ENCODE measurements at places on chromosomes 5 and 9. TPM values are rescaled to one million over a fixed set of nuclear protein-coding genes. Genes with fewer than 3 reads are reported as not detected.

Gene SLCO6A1
- not detected for total RNA-seq

Gene PTPRD
- 78.9 TPM for total RNA-seq

DNA sequence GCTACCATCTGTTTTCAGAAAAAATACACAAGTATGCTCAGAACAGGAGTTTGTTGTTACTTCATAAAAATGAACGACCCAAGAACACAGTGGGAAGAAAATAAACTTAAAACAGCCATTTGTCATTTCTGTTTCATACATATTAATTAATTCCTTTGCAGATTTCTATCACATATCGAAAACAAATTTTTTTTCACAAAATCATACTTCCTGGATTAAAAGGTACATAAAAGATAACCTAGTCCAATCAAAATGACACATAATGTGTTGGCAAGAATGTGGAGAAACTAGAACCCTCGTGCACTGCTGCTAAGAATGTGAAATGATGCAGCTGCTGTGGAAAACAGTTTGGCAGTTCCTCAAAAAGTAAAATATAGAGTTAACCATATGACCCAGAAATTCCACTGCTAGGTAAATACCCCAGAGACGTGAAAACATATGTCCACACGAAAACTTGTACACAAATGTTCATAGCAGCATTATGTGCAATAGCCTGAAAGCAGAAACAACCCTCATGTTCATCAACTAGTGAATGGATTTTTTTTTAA lies 46.0 kb downstream of the MYO10 start:
- no peak for DNase-seq

DNA sequence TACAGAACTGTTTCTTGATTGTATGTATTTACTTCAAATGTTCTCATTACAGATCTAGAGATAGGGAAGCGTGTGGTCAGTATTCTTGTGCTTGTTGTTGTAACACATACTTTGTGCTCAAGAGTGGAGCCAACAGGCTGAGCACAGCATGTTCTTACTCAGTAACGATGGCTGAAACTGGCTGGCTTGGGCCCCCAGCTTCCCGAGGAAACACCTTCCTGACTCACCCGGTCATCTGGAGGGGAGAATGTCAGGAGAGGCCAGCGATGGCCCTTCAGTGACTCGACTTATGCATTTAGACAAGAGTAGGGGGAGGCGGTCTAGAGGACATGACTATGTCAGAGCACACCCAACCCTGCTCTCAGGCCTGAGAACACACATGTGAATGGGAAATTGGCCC lies 25.6 kb downstream of the ZNF474 start:
- no peak for DNase-seq

DNA sequence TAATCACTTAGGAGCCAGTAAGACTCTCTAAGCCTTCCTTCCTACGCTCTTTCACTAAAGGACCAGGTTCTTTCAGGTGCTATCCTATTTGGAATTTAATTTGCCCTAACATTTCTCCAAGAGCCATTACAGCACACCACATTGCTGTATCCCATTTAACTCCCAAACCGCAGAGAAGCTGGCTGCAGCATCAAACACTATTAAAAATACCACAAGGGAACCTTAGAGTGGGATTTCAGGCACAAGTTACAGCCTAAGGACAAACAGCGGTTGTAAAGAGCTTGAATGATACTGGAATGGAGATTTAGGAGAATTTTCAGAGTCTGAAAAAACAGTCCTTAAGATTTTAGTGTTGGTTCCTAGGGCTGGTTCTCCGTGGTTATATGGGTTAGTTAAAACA lies 566.4 kb downstream of the RAB3C start:
- no peak for DNase-seq

Gene SLC45A2
- 0.22 TPM for total RNA-seq

DNA sequence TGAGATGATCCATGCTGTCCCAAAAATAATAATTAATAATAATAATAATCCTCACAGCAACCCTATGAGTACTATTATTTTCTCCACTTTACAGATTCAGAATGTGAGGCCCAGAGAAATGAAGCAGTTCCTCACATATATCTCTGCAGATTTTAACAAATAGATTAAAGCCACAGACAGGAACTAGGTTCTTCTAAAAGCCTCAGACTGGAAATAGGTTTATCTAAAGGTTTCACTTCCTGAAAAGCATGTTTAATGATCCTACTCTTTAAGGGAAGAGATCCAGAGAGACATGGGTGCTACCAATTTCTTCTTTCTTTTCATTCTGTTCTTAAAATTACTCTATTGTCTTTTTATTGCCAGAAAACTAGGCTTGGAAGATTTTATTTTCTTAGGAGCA lies 1079.4 kb upstream of the COX7C start:
- DNase-seq: no peak

- no peak for DNase-seq
Measured at GRCh38 chr5:14842117-14842516, 29.5 kb downstream of the ANKH start.

Gene ZNF879
- 4.3 TPM for total RNA-seq

DNA sequence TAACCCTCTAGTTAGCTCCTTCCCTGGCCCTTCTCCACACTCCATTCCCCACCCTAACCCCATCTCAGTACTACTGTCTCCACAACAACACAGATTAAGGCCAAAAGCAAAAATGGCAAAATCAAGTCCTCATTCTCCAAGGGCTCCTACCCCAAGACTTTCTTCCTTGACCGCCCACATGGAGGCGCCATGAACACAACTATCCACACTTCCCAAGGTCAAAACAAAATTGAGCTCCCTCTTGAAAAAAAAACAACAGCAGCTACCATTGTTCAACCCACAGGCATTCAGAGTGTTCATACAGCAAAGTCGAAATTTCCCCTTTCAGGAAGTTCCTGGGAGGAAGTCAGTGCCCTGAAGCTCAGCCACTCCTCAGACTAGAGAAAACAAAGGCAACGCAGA lies 54.4 kb downstream of the GNAQ start:
- DNase-seq: peak; percentile 66

- peak; percentile 58 for DNase-seq
Measured at GRCh38 chr9:83583151-83584014, 39.6 kb upstream of the IDNK start.

- no peak for DNase-seq
Measured at GRCh38 chr9:20997503-20998076, 33.9 kb downstream of the HACD4 start.

DNA sequence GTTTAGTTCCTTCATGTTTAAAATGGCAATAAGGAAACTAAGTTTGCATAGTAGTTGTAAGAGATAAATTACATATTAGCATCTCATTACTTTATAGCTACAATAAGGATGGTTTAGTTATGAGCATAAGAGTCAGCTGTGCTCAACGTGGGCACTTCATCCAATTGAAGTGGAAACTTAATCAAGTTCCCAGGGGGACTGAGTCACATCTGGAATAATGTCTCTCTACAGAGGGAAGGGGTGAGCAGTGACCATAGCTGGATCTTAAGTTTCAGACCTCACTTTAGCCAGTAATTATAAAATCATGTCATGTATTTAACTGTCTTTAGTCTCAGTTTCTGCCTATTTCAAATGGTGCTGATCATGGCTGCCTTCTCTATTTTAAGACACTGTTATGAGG lies 36.8 kb upstream of the FAM240B start:
- DNase-seq: no peak

- DNase-seq: no peak
Measured at GRCh38 chr9:121754655-121755436, 103.4 kb downstream of the DAB2IP start.

GRCh38 chr5:128815201-128815600 lies 150.1 kb upstream of the SLC27A6 start:
- DNase-seq: no peak

GRCh38 chr9:27475057-27475595 lies 49.0 kb upstream of the IFNK start:
- no peak for DNase-seq

DNA sequence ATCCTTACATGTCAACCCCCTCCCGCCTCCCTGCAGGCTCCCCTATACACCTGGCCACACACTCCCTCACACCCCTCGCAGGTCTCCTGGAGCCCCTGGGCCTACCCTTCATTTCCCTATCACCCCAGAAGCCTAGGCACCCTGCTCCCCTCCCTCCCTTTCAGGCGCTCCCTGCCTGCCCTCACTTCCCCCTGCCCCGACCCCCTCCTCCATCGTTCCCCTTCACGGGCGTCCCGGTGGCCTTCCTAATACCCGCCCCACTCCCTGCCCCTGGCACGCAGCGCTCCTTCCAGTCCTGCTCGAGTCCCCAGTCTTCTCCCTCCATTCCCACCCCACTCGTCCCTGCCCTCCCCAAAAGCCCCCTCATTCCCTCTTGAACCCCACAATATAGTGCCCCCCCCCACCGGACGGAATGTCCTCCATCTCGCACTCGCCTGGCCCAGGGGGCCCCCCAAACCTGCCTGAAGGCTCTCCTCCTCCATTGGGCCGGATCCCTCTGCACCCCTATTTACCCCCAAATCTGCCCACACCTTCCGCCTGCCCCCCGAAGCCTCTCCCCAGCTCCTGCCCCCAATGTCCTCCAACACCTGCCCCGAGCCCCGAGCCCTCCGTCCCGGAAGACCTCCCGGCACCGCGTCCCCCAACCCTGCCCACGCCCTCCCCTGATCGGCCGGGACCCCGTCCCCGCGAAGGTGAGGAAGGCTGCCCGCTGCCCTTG lies 746 bp downstream of the STRBP start:
- peak; percentile 17 for DNase-seq

Gene NFIB
- 112 TPM for total RNA-seq

Gene SLC36A2
- total RNA-seq: 1.8 TPM

- DNase-seq: peak; percentile 40
Measured at GRCh38 chr5:178229861-178230260, 2.7 kb downstream of the PHYKPL start.

DNA sequence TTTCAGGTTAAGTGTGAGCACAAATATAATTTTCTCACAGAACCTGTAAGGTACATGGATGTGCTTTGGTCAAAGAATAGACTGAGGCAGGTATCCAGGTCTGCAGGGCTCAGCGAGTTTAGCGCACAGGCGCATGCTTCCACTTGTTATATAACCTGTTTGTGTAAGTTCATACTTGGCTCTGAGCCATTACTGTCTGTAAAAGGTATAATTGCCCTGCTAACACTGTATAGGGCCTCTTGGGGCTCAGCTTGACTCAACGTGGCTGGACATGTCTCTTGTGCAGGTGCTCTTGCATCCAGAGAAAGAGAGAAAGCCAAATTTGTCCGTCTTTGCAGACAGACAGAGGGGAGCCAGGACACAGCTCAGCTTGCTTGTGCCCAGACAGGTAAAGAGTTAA lies 759.6 kb downstream of the MTRR start:
- no peak for DNase-seq

Gene EMB
- total RNA-seq: 25.0 TPM

- DNase-seq: no peak
Measured at GRCh38 chr9:124639637-124640036, 131.5 kb downstream of the NR6A1 start.

DNA sequence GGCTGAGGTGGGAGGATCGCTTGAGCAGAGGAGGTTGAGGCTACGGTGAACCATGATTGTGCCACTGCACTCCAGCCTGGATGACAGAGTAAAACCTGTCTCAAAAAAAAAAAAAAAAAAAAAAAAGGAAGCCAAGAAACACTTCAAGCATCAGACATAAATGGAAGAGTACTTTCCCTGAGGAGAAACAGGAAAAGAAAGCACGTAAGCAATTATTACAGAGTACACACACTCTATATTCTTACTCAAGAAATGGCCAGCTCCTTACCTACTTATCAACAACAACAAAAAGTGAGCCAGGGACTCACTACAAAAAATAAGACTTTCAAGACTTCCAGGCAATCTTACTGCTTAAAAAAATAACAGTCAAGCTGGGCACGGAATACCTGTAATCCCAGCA lies 21.8 kb downstream of the ZFR start:
- no peak for DNase-seq

DNA sequence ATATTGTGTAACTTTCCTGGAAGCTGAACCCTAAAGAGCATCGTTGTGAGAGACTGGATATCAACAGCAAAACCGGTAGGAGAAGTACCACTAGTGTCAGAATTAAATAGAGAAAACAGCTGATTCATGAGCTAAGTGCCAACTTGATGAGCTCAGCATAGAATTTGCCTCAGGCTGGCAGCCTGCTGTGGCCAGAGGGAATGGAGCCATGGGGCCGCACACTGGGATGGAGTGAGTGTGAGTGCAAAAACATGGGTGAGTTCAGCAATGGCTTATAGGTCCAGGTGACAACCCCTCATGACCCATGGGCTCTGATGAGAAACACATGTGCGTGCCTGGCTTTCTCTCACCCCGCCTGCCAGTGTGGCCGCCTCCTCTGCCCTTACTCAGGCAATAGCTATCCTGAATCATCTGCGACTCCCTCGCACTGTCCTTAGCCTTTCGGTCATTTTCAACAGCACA lies 25.4 kb downstream of the ADAMTS16 start:
- DNase-seq: no peak
